ENCODE measurements at places on chromosomes 6 and 20. TPM values are rescaled to one million over a fixed set of nuclear protein-coding genes. Genes with fewer than 3 reads are reported as not detected.

Gene REM1
- not detected for total RNA-seq

Gene BPIFB2
- 0.15 TPM for total RNA-seq

Gene HLA-DRB5
- total RNA-seq: not detected

Gene METTL24
- total RNA-seq: not detected

Gene PLN
- total RNA-seq: not detected

Gene C6orf89
- total RNA-seq: 32.9 TPM

Gene SLC16A10
- 8.3 TPM for total RNA-seq
